ENCODE measurements at places on chromosomes 11 and 22.

GRCh38 chr11:390175-390574, 3.8 kb upstream of the PKP3 start:
- DNase-seq = no peak

DNA sequence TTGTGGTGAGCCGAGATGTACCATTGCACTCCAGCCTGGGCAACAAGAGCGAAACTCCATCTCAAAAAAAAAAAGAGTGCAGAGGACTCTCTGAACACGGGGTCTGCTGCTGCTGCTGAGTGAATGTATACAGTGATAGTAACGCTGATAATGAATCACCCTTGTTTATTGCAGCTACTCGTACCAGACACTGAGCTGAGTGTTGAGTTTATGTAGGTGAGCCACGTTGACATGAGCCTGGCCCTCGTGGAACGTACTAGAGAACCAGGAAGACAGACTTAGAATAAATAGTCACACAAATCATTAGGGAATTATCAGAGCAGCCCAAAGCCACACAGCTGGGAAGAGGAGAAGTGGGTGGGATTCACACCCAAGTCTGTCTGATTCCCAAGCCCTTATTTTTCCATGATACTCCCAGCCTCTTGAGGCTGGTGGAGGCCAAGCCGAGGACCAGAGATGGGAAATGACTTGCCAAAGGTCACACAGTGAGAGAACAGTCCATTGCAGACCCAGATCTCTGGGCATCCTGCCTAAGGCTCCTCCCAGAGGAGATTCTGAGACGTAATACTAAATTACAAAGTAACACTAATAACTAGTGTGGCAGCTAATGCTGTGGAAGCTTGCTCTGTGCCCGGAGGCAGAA, 34.8 kb downstream of the MB start:
- no peak for DNase-seq

DNA sequence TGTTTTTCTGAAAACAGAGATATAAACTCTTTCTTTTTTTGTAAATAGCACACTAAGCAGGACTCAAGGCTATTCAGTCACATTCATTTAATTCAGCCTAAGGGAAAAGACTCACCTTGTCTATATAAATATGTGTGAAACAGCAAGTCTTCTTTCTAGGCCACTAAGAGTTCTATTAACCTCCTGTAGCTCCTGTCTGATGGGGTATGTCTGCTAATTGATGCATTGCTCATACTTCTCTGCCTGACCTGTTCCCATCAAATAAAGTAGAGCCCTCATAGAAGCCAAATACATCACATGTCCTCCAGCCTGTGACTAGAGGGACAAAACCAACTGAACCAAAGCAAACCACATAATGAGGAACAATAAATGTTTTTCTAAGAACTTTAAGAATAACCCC, 68.2 kb downstream of the MSANTD4 start:
- no peak for DNase-seq

DNA sequence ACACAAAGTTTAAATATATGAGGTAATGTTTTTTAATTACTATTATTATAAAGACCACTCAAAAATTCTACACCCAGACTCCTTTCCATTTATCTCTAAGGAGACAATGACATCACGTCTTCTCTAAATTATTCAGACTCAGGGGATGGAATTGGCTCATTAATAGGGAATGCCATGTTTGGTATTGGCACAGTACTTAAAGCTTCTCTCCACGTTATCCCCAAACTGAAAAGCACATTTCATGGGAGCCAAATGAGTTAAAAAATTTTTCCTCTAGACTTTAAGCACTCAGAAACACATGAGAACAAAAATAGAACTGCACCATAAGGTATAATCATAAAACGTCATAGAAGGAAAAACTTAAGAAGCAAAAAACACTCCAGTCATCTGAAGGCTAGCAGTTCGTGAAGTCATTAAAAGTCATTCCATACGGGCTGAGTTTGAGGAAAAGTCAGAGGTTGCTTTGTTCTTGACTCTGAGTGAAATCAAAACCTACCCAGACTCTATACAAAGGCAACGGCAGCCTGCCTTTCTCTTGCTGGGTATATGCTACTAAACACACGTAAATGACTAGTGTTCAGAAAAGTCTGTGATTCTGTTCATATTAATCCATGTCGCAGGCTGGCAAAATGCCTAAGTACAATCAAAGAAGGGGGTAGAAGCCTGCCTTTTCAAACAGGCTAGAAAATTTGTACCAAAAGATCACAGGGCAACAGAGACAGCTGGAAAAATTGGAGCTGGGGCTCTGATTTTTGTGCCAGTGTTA, 8.7 kb upstream of the MPPED2 start:
- no peak for DNase-seq

GRCh38 chr11:71222318-71223080, 29.9 kb downstream of the SHANK2 start:
- DNase-seq = no peak

GRCh38 chr11:78922859-78923625, 348.4 kb upstream of the NARS2 start:
- DNase-seq = no peak

DNA sequence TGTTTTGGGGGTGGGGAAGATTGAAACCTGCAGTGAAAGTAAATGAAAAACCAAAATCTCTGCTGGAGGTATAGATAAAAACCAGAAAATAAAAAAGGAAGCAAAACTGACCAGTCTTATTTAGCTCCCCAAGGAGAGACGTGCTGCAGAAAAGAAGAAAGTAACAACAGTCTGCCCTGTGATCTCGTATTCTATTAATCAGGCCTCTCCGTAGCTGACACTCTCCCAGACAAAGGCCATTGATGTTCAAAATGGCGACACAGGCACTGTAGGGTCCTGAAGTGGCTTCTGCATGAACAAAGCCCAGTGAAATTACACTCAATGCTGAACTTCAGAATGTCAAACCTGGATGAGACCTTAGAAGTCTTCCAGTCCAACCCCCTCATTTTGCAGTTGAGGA, 106.6 kb downstream of the NXPE2 start:
- DNase-seq = no peak

- no peak for DNase-seq
Observed at GRCh38 chr11:47607380-47607779, 13.2 kb upstream of the C1QTNF4 start.

DNA sequence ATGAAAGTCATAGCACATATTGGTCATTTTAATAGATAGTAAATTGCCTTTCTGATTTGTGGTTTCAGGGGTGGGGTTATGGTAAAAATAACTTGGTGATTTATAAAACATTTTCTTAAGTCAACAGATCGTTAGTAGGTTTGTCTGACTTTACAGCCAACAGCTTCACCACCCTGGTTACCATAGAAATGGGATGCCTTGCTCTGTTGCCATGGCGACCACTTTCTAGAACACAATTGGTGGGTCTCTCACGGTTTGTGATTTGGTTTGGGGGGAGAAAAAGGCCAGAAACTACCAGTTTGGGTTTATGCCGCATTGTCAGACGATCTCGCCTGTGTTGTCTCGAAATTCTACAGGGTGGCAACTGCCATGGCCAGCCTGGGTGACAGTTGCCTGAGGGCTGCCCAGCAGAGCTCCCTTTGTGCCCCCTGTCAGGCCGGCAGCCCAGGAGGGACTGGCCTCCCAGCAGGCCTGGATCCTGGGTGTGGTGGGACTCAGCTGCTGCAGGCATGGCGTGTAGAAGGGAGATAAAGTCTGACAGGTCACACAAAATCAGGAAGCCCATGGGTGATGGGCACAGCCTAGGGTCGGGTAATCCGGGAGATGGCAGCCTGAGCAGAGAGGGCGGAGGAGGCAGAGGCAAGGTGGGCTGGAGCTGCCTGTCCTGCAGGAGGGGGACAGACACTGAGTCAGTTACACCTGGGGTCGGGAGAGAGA, 30.9 kb downstream of the KCNC1 start:
- no peak for DNase-seq

DNA sequence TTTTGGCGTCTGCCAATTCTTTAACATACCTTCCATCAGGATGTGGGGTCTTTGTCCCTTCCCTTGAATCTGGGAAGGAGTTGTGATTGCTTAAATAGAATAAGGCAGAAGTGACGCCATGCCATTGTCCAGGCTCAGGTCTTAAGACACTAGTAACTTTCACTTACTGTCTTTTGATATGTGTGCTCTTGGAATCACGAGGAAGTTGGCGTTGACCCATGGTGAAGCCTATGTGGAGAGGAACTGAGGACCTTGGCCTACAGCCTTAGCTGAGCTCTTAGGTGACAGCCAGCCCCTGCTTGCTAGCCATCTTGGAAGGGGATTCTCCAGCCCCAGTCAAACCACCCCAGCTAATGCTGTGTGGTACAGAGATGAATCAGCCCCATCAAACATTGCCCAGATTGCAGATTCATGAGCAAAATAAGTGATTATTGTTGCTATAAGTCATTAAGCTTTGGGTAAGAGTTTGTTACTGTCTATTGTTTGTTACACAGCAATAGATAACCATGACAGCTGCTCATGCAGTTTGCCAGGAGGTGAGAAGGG, 17.6 kb upstream of the CLPB start:
- DNase-seq = no peak

GRCh38 chr22:33697640-33698039, 222.6 kb downstream of the LARGE1 start:
- no peak for DNase-seq

GRCh38 chr22:43151251-43152002, at the start of gene TSPO:
Gene TSPO (plus strand): TSS chr22:43151559. CDS start chr22:43159239, 7,680 bp downstream.
- DNase-seq = peak; percentile 28

DNA sequence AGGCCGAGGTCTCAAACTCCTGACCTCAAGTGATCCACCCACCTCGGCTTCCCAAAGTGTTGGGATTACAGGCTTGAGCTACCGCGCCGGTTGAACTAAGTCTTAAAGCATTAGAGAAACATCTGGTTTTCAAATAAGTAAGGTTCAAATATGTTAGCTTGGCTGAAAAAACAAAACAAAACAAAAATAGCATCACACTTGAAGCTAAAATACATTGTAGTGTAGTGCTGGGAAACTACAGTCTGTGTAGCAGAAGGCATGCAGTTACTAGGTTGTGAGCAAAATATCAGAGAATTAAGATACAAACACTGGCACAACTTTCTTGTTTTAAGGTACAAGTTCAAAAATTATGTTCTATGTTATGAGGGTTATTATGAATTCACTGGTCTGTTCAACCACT, 224.8 kb upstream of the CHORDC1 start:
- no peak for DNase-seq

DNA sequence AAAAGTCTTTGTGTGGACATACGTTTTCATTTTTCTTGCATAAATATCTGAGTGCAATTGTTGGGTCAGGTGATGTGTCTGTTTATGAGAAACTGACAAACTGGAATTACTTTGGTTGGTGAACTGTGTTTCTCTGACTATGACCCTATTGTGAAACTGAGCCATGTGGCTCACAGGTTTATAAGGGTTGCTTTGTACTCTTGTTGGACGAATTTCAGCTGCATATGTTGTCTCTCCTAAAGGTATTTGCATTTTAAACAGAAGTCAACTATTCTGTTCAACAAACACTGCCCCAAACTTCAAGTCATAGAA, 34.4 kb upstream of the RASD2 start:
- no peak for DNase-seq

- no peak for DNase-seq
Observed at GRCh38 chr11:15119352-15119751, 4.6 kb downstream of the INSC start.

DNA sequence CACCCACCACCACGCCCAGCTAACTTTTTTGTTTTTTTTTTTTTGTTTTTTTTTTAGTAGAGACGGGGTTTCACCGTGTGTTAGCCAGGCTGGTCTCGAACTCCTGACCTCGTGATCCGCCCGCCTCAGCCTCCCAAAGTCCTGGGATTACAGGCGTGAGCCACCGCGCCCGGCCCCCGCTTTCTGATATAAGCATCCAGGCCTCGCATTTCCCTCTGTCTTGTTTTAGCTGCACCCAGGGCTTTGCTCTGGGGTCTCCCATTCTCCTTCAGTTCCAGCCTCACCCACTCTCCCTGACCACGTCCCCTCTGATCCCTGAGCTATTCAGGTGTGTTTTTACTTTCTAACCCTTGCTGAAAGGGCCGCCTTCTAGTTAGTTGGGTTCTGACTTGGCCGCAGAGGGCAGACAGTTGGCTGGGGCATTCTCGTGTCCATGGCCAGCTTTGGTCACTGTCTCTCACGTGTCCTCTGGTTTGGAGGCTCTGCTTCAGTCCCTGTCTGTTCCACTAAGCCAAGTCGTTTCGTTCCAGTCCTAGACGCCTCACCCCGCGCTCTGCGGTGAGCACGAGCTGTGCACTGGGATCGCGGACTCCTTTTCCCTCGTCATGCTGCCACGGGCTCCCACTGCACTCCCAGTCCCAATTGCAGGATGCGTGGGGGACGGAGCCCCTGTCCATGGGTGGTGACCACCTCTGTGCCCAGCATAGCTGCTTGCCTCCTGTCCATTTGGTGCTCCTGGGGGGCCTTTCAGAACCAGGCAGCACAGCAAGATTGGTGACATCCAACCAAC, 6.0 kb upstream of the TNNT3 start:
- no peak for DNase-seq

DNA sequence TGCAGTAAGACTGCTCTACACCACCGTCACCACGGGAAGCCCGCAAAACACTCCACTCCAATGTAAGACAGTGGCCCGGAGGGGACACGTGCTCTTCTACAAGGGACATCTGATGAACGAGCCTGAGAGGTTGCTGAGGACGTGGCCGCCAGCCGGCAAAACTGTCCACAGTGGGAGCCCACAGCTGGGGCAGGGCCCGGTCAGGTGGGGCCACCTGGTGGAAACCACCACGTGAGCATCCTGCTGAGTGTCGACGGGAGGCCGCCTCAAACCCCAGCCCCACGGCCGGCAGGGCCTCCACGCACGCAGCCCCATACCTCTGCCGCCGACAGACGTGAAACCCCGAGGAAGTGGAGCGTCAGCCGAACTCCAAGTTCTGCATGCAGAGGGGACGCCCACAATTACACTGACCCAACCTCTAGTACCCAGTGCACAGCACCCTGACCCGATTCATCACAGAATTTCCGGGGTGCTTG, 42.6 kb downstream of the BRD1 start:
- DNase-seq = no peak

DNA sequence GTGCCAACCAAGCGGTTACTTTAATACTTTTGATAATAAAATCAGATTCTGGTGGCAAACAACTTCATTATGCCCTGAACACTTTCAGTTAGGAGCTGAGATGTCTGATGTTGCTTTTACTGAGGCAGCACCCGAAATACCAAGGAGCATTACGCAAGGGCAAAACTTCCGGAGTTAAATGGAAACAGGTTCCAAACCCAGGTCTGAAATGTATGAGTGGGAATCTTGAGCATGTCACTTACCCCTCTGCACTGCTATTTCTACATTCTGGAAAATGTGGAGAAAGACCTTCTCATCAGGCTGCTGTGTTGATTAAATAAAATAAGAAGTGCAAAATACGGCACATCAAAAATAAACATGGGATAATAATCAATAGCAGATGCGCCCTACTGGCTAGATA, 315.1 kb downstream of the LARGE1 start:
- no peak for DNase-seq

- DNase-seq = no peak
Observed at GRCh38 chr11:30387891-30388861, 65.3 kb downstream of the ARL14EP start.

- DNase-seq = no peak
Observed at GRCh38 chr22:31378123-31378522, 21.3 kb upstream of the DRG1 start.

All from stimulated activated CD8-positive, alpha-beta memory T cell treated with anti-CD3 and anti-CD28 coated beads, Interleukin-4, amount 100 ng/mL, for 4 hours (primary cell).